Muscle of arm (tissue), 14 donors: ENCODE measurements at places on chromosomes 2 and 18.

DNA sequence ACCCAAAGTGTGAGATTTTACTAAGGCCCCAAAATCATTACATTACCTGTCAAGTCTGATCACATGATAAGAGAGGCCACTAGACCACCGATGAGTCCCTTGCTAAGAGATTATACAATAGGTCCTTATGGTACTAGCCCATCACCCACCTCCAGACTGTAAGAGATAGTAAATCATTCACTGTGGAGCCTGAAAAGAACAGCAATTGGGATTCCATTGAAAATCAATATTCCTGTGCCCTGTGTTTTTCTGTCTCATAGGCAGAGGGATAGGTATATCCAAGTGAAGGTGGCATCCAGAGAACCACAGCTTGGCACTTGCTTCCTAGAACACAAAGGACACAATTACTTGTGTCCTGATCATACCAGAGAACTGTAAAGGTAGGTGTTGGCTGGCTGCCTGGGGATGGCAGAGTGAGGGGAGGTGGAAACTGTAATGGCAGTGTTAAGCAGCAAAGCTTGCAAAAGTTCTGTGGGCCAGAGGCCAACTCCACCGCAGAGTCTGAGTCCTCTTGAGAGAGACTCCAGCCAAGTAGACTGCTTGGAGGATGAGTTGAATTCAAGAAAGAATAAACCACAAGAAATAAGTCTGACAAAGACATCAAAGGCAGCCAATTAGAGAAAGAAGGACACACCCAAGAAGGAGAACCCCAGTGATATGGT lies 102.0 kb upstream of the PIEZO2 start:
- no peak for DNase-seq

GRCh38 chr18:35029103-35029502 lies 12.1 kb upstream of the MAPRE2 start:
- DNase-seq: no peak

- DNase-seq: no peak
Measured at GRCh38 chr2:147382322-147382948, 462.4 kb upstream of the ACVR2A start.

GRCh38 chr2:20330192-20330591 lies 20.5 kb downstream of the PUM2 start:
- DNase-seq: no peak

GRCh38 chr2:115624332-115624731 lies 1181.9 kb downstream of the DPP10 start:
- DNase-seq: no peak

DNA sequence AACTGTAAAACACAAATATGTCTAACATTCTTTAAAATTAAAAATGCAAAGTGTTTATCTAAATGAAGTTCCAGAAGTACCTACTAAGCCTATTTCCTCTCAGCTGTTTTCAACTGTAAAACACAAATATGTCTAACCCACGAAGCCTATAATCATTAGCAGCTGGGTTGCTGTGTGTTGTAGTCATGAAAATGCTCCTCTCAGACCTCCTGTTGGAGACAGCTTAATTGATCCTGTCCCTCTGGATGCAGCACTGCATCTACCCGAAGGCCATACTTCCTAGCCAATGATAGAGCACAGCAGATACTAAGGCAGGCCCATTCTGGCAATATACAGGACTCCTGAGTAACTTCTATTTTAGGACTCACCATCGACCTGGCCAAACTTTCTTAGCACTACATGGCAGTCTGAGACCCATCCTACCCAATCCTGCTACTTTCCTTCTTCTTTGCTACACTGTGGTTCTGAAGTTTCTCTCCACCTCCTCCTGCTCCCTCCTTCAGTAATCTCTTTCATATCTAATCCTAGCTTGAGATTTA lies 92.5 kb upstream of the RBBP8 start:
- DNase-seq: no peak

GRCh38 chr2:177731384-177731783 lies 338.8 kb downstream of the AGPS start:
- DNase-seq: no peak

GRCh38 chr2:68103030-68103708 lies 40.4 kb upstream of the C1D start:
- peak; percentile 69 for DNase-seq

GRCh38 chr2:19330436-19330835 lies 28.0 kb downstream of the OSR1 start:
- no peak for DNase-seq

DNA sequence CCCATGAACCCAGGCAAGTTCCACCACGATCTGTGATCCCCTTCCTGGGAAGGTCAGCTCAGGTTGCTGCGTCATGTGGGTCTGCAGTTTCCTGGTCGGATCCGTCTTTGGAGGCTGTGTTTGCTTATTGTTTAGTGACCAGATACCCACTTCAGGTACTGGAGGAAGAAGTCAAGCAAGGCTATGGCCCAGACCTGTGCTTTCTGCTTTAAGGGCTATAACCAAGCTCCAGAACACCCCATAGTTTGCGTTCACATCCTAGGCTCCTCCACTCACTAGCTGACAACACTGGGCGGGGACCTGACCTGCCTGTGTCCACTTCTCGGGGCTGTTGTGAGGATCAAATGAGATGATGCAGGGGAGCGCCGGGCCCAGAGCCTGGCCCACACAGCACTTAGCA lies 44.0 kb downstream of the MAL start:
- DNase-seq: no peak

GRCh38 chr18:37270038-37270665 lies 295.4 kb downstream of the CELF4 start:
- peak; percentile 79 for DNase-seq

DNA sequence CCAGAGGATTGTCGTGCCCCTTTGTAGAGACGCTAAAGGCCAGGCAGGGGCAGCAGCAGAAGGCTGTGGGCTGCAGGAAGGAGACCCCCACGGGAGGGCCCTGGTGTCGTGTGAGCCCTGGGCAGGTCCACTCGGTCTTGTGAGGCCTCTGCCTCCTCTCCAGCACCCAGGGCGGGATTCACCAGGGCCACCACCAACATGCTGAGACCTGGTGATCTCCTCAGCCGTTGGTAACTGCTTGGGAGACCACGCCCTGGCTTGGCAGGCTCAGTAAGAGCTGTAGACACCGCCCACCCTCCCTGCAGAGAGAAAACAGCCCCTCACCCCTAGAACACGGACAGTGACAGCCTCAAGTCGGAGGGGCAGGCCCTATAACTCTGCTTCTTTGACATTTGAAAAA lies 21.1 kb downstream of the MBP start:
- DNase-seq: no peak

DNA sequence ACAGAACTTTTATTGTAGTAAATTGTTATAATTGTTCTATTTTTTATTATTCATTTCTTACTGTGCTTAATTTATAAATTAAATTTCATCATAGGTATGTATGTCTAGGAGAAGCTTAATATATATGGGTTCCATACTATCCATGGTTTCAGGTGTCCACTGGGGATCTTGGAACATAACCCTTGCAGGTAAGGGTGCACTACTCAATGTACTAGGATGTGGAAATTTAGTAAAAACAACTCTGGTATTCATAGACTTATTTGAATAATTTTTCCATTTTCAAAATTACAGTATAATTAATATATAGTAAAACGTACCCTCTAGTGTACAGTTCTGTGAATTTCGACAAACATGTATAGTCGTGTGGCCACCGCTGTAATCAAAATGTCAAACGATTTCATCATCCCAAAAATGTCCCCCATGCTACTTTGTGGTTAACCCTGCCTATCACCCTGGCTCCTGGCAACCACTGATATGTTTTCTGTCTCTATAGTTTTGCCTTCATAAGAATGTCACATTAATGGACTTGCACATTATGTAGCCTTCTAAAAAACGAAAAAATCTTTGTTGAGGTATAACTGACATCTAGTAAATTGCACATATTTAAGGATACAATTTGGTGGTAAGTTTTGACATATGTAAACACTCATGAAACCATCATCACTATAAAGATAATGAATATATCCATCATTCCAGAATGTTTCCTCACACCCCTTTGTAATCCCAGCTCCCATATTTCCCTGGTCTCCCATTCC lies 45.7 kb downstream of the ARL5A start:
- no peak for DNase-seq

DNA sequence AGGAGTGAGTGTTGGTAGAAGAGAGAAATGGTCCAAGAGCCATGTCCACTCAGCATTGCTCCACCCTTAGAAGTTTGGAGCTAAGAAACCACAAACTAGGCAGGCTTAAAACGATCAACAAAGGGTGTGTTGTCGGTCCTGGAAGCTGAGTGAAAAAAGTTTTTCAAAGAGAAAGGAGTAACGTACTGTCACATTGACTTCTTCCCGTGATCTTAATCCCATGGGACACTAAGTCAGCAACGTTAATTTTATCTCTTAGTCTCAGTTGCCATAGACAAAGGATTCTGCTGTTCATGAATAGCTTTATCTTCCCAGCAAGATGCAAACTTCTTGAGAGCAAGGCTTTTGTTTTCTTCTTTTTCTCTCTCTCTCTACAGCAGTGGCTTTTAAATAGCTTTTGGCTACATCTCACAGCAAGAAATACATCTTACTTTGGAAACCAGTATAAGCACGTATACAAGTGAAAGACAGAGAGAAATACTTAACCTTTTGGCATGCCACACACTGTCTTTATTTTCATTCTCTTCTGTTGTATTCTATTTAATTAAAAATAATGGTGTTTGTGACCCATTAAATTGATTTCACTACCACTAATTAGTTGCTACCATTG lies 377.4 kb downstream of the TGIF1 start:
- DNase-seq: no peak

- DNase-seq: no peak
Measured at GRCh38 chr18:34626404-34627136, 83.5 kb upstream of the DTNA start.

GRCh38 chr18:77395953-77396352 lies 146.3 kb downstream of the GALR1 start:
- DNase-seq: no peak

DNA sequence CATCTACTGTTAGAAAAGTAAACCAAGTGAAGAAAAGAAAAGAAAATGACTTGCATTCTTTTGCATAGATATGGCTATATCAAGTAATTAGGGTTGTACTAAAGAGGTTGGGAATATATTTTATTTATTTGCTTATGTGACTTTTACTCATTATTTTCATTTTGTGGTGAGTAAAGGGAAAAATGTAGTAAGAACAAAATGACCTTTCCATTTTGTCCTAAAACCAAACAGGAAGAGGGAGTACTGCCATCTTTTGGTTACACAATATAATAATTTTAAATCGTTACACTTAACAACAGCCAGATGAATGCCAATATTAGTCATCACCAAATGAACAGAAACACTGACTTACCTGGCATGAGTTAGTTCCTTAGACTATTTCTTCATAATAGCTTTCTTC lies 47.3 kb upstream of the NDUFV2 start:
- DNase-seq: peak; percentile 20

DNA sequence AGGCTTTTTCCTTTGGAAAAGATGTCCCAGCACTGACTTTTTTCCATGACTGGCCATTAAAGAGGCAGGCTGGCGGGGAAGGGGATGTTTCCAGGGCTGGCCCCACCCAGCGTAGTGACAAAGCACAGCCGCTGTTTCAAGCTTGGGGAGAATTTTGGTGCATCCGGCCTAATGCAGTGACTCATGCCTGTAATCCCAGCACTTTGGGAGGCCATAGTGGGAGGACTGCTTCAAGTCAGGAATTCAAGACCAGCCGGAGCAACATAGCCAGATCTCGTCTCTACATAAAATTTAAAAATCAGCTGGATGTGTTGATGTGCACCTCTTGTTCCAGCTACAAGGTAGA lies 78.0 kb upstream of the SH3BP4 start:
- DNase-seq: peak; percentile 16

GRCh38 chr2:240568678-240569522 lies 616 bp downstream of the RNPEPL1 start:
- DNase-seq: peak; percentile 68

DNA sequence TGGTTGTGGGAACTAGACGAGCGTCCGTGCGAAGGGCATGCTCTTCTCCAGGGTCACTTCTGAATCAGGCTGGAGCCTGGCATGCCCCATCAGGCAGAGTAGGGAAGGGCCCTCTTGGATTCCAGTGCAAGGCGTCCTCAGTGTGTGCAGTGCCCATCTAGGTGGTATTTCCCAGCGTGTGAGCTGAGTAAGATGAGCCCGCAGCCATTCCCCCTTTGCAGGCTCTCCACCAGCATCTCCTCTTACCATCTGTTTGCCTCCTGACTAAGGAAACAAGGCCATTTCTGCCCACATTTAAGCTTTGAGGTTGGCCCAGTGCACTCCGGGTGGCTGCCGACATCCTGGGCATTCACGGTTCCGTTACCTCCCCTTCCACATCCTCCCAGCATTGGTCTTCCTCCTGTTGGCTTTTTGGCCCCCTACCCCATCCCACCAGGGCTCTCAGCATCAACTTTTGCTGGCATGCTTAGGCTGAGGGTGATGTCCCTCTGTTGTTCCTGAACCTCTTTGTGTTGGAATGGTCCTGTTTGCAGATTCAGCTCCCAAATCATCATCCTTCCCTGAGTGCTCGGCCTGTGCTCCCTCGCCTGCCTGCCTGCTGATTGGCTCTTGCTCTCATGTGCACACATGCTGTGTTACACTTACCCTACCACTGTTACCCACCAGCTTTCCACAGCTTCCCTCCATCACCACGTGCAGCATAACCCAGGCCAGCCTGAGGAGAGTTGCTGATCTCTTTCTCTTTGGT lies 11.8 kb downstream of the CEP68 start:
- no peak for DNase-seq

DNA sequence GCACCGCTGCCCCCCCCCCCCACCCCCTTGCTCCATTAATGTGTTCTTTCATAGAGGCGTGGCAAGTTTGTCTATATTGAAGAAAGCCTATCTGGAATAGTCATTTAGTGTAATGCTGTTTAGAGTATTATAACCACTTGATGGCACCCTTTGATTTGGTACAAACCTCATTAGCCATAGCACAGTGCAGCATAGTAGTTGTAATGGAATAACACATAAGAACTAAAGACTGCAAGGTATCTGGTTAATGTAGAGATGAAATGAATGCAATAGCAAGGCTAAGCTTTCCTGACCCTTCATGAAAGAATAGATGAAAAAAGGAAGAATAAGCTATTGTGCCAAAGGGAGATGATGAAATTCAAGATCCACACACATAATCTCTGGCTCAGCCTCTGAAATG lies 81.9 kb downstream of the EHBP1 start:
- peak; percentile 13 for DNase-seq

GRCh38 chr2:8753609-8754008 lies 71.8 kb downstream of the ID2 start:
- no peak for DNase-seq

DNA sequence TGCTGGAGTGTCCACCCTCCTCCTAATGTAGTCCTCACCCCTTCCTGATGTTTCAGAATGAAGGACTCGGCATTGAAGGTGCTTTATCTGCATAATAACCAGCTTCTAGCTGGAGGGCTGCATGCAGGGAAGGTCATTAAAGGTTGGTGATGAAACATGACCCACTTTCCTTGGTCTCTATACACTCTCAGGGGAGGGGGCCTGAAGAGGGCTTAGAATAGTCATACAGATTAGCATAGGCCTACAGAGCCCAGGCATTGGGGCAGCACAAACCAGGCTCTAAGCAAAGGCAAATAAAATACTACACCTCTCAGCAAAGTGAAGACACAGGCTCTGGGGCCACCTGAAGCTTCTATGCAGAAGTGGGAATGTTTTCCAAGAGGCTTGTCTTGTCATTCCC lies 1.8 kb downstream of the IL36RN start:
- no peak for DNase-seq

- no peak for DNase-seq
Measured at GRCh38 chr2:171281110-171281509, 120.4 kb upstream of the TLK1 start.
